ENCODE measurements at places on chromosomes 13 and 19.

DNA sequence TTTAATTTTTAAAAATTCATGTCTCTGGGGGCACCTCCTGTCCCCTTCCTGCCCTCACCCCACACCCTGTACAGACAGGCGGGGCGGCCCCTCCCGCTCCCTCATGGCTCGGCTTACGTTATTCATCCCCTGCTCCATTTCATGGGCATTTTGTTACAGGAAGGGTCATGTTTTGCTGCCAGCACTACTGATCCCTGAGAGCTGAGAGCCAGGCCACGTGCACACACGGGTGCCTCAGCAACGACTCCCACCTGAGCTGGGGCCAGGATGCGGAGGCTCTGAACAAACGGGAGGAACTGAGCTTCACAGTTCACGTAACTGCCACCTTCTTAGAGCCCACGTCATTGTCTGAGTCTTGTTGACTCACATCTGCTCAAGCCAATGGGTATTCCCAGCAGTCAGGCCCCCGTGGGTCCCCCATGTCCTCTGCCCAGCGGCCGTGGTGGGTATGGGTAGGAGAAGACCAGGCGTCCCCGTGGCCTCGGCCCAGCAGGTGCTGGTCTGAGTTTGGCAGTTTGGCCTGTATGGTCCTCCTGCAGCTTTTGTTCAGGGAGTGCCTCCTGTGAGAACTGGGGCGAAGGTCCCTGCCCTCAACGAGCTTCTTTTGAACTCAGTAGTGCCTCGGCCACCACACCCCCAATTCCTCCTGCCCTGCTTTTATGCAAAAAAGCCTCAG is 16.4 kb upstream of the TMEM255B start:
- DNase-seq, result no peak

DNA sequence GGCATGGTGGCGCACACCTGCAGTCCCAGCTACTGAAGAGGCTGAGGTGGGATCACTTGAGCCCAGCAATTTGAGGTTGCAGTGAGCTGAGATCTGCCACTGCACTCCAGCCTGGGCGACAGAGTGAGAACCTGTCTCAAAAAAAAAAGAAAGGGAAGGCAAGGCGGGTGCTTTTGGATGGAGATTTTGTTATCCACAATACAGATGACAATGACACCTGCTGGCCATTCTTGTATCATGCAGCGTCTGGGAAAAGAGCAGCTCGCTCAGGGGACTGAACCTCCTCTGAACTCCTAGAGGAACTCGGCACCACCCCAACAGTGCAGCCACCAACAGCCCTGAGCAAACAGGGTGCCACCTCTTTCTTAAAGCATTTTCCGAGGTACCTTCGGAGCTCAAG is 22.8 kb downstream of the HAUS8 start:
- peak; percentile 21 for DNase-seq

DNA sequence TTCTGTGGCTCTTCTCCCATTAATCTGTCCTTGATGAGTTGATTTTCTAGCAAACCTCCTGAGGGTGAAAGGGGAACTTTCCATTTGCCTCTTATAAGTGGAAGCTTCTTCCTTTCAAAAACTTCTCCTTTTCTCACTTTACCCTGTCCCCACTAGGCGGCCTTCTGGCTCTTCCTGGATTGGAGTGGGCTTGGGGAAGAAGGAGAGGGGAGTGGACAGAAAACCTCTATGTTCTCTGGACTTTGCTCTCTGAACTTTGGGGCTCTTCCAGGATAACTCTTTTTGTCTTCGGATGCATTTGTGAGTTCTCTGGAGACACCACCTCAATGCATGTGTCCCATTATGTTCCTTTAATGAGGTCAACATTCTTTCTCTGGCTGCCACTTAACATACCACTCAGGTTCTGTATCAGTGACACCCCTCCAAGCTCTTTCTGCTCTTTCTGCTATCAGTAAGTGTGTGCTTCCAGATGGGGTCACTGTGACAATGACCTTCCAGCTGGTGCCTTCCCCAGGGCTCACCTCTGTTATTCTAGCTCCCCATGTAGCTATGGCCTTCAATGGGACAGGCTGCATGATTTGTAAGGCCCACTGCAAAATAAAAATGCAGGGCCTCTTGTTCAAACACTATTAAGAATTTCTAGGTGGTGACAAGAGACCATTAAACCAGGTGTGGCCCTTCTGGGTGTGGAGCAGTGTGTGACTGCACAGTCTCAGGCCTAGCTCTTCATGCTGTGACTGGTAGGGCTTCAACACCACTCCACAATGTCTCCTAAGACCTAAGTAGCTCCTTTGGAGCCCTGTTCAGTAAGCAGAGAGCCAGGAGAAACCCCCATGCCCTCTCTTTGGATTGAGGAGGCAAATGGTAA is 389.2 kb downstream of the EFNB2 start:
- DNase-seq, result no peak

DNA sequence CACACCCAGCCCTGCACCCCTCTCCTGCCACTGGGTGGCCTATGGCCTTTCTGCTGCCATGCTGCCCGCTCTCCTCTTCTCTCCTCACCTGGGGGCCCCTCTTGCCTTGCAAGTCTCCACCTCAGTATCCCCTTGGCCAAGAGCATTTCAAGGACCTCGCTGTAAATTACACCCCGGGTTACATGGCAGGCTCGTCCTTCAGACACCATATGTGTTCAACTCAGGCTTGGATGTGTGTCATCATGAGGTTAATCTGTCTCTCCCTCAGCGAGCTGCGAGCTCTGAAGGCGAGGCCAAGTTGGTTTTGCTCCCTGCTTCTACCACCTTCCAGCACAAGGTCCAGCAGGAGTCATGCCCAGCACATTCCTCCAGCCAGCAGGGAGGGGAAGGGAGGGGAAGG is 74.8 kb upstream of the TM9SF2 start:
- no peak for DNase-seq

DNA sequence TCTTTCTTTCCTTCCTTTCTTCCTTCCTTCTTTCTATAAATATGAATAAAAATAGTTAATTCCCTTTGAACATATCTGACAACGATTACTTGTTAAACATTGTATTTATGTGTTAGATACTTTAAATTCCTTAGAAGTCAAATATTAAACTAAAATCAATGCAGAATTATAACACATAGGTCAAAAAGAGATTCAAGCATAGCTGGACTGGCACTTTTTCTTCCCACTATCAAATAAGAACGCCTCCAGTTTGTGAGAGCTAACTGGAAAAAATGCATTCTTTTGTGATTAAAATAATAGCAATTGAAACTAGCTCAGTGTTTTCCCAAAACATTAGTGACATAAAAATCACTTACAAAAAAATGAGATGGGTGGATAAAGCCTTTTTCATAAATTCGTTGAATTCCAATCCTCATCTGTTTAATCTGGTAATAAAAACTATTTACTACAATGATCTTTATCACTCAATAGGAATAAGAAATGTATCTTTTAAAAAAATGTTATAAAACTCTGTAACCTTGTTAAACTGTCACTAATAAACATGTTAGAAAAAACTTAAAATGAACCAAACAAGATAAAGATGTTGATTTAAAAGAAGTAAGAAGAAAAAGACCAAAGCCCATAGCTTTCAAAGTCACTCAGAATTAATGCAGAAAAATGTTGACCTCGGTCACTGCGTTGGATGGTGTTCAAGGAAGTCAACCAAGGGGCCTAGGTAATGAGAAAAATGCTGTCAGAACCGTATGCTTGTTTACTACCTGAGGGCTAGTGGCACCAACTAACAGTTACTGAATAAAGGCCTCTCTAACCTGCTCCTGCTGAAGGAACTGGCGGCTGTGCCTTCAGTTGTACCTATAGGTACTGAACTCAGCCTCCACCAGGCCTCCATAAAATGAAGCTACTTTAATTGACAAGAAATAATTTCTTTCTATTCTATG is 1039.5 kb upstream of the SLC10A2 start:
- no peak for DNase-seq

GRCh38 chr13:103431856-103432255 is 365.6 kb upstream of the SLC10A2 start:
- DNase-seq, result no peak

DNA sequence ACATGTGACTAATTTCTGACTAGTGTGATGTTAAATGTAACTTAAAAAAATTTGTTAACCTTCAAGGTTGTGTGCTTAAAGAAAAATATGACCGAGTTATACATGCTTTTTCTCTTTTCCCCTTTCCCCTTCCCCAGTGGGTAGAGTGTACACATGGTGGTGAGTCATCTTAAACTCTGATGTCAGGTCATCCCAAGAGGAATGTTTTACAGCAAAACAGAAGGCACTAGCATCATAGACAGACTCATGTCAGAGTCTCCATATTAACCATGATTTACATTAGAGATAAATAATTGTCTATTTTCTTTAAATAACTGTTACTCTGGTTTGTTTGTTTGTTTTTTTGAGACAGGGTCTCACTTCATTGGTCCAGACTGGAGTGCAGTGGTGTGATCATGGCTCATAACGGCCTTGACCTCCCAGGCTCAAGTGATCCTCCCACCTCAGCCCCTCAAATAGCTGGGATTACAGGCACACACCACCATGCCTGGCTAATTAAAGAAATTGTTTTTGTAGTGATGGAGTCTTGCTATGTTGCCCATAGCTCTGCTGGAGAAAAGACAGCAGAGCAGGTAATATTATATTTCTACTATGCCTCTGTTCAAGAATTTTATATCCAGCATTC is 160.4 kb upstream of the PCDH9 start:
- no peak for DNase-seq

DNA sequence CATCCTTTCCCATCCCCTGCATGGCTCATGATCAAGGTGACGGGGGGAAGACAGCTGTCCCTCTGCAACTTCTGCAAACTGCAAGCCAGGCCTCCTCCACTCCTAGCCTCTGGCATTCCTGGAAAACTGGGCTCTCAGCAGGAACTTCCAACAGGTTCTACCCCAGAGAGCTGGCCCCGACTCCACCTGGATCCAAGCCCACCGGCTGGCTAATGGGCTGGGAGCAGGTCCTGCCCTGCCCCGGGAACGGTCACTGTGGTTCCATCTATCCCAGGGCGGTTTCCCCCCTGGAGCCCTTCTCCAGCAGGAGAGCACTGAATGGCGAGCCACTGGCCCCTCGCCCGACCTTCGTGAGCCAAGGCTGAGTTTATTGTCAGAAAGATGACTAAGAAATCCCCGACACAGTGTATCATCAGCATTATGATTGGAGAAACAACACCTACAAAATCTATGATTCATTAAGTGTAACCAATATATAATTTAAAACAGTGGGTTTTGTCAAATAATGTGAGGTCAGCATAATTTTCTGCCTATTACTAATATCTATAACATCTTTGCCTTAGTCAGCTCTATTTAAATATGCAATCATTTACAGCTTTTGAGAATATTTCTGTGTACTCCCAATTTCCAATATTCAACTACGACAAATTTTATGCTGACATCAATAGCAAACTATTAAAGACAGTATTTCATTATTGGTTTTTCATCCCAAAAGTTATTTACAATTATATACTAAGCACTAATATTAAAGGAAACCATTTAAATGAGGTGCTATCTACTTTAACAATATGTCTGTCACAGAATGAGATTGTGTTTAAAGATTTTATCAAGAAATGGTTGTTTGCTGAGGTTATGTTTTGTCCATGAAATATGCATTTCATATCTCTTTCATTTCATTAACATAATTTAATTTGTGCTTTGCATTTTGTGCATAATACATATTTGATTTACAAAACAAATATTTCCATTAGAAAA is 133.0 kb downstream of the URI1 start:
- no peak for DNase-seq

DNA sequence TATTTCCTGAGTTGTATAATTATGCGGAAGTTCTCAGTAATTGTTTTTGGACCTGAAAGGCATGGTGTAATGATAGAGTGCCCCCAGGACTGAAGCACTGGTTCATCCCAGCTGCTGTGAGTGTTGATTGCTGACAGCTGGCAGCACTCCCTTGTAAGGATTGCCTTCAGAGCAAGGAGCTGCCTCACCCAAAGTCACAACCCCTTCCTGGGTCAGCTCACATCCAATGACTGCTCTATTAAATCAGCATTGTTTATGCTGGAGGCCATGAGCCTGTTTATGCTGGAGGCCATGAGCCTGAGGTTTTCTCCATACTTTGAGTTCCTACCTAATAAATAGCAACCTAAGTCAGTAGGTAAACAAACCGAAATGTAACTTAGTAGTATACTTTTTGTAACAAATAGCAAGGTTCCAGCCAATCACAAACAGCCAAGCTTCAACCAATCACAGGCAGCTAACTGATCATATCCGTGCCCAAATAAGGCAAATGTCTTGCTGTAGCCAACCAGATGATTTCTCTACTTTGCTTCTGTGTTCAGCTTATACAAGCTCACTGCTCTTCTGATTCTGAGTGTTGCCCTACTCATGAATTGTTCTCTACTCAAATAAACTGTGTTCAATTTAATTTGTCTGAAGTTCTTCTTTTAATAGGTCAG is 11.7 kb upstream of the SPACA6 start:
- no peak for DNase-seq

- DNase-seq, result no peak
Observed at GRCh38 chr13:106917024-106917571, 349.2 kb upstream of the ARGLU1 start.

DNA sequence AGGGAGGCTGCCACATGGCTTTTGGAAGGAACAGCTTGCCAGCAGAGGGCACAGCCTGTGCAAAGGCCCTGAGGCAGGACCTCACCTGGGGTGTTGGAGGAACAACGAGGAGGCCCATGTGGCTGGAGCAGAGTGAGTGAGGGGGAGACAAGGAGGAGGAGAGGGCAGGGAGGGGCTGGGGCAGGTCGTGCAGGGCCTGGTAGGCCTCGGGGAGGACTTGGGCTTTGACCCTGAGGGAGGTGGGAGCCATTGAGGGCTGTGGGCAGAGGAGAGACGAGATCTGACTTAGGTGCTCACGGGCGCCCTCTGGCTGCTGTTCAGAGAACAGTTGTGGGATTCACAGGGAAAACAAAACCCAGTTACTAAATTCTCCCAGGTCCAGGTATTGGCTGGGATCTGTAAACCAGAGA is 25.2 kb downstream of the ZNRF4 start:
- peak; percentile 45 for DNase-seq

GRCh38 chr13:85619321-85619720 is 179.9 kb downstream of the SLITRK6 start:
- DNase-seq, result no peak

- no peak for DNase-seq
Observed at GRCh38 chr13:97379386-97379785, 54.6 kb upstream of the RAP2A start.

DNA sequence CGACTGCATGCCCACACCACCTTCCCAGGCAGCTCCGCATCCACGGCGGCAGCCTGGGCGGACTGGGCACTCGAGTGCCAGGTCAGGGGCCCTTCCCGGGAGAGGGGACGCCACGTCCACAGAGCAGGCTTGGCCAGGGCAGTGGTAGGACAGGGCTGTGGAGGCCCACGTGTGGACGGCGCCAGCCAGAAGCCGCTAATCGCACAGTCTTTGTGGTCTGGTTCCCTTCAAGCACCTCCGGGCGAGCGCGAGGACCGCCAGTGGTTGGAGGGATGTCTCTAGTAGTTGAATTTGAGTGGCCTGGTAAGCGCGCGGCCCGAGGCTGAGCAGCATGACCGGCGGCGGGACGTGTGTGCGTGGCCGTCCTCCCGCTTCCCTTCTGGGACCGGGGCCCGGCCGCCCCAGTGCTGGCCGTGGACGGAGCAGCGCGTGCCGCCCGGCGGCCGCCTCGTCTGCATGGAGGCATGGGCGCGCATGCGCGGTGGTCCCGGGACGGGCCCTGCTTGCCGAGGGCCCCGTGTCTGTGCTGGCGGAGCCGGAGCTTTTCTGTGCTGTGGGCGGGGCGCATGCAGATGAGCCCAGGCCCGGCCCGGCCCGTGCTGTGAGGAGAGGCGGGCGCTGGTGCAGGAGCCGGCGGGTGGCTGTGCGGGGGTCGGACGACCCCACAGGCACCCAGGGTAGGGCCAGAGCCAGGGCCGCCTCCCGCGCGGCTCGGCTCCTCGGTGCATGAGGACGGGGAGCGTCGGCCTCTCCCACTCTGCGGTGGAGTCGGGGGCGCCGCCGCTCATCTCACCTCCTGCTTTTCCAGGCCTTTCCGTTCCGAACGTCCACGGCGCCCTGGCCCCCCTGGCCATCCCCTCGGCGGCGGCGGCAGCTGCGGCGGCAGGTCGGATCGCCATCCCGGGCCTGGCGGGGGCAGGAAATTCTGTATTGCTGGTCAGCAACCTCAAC is 8.6 kb downstream of the PTBP1 start:
- no peak for DNase-seq
